ENCODE measurements at places on chromosomes 6 and 20.

- DNase-seq, result no peak
Measured at GRCh38 chr20:11484479-11484878, 433.2 kb upstream of the BTBD3 start.

- DNase-seq, result no peak
Measured at GRCh38 chr20:45950330-45950646, 15.8 kb downstream of the PCIF1 start.

DNA sequence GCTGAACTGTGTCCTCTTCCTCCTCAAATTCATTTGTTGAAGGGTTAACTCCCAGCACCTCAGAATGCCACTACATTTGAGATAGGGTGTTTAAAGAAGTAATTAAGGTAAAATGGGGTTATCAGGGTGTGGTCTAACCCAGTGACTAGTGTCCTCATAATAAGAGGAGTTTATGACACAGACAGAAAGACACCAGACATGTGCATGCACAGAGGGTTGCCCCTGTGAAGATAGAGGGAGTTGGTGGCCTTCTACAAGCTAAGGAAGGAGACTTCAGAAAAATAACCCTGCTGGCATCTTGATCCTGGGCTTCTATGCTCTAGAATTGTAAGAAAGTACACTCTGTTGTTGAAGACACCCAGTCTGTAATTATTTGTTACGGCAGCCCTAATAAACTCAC lies 24.9 kb upstream of the EDN1 start:
- no peak for DNase-seq

DNA sequence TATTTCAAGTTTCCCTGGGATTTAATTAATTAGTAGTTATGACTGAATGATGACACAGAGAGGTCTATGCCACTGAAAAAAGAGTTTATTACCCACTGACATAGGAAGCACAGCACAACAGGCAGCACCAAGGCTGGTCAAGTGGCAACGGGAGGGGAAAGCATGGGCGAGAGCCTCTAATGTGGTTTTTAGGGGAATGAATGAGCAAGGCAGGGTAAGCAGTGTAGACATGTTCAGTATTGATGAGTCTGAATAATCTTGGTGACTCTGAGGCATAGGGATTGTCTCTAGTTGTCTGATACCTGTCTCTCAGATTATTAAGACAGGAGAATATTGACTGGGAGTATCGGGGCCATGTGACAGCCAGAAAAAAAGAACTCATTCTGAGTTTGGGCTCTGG lies 46.3 kb downstream of the RPP21 start:
- DNase-seq, result no peak

GRCh38 chr6:62528894-62529526 lies 243.0 kb upstream of the KHDRBS2 start:
- DNase-seq, result no peak

GRCh38 chr20:9597547-9597946 lies 83.2 kb downstream of the LAMP5 start:
- no peak for DNase-seq

- DNase-seq, result peak; percentile 65
Measured at GRCh38 chr6:138468320-138469015, 30.8 kb downstream of the NHSL1 start.

GRCh38 chr6:18596531-18596835 lies 209.3 kb downstream of the RNF144B start:
- no peak for DNase-seq
